ENCODE measurements at places on chromosomes 3 and 15.

DNA sequence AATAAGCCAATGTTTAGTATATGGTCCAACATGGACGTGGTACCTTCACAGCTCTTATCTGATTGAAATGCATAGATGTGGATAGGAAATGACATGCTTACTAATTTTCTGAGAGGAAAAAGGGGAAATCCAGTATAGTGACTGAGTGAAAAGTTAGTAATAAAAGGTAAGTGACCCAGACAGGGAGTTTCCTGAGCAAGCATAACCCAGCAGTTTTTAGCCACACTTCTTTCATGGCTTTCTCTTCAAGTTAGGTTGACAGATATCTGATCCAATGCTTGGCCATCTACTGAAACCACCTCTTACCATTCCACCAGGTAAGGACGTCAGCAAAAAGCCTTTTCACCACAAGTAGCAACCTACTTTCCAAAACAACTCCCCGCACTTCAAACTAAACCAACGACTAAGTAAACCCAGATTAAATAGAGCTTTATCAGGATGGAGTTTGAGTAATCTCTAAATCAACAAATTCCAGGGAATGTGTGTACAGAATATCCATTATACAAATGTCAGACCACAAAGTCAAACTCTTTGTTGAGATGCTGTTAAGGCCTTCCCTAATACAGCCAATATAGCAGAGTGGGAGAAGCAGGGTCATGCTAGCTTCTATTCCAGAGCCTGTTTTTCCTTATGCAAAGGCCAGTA lies 329.7 kb downstream of the RORA start:
- peak; percentile 60 for DNase-seq

DNA sequence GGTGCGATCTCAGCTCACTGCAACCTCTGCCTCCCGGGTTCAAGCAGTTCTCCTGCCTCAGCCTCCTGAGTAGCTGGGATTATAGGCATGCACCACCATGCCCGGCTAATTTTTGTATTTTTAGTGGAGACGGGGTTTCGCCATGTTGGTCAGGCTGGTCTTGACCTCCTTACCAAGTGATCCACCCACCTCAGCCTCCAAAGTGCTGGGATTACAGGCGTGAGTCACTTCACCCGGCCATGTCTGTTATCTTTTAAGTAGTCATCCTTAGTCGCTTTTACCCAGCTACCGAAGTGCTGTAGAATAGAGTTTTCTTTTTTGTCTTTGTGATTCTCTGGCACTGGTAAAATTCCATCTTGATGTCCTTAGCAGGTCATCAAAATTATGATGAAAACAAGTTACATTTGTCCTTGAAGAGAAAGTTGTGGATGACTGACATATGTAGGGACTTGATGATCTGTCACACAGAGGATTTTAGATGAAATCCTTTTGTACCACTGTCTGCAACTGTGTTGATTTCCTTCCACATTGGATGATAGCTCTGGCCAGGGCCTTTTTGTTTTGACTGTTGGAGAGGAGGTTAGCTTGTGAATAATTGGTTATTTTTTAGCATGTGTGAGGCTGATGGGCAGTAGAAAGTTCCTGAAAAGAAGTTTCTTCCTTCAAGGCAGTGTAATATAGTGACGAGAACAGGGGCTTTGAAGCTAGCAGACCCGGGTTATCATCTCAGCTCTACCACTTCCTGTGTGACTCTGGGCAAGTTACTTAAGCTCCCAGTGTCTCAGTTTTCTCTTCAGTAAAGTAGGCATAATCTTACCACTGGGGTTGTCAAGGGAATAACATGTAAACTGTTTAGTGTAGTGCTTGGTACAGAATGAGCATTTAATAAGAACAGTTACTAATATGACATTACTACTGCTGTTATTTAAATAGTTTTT lies 18.8 kb downstream of the ATG7 start:
- DNase-seq = peak; percentile 81

DNA sequence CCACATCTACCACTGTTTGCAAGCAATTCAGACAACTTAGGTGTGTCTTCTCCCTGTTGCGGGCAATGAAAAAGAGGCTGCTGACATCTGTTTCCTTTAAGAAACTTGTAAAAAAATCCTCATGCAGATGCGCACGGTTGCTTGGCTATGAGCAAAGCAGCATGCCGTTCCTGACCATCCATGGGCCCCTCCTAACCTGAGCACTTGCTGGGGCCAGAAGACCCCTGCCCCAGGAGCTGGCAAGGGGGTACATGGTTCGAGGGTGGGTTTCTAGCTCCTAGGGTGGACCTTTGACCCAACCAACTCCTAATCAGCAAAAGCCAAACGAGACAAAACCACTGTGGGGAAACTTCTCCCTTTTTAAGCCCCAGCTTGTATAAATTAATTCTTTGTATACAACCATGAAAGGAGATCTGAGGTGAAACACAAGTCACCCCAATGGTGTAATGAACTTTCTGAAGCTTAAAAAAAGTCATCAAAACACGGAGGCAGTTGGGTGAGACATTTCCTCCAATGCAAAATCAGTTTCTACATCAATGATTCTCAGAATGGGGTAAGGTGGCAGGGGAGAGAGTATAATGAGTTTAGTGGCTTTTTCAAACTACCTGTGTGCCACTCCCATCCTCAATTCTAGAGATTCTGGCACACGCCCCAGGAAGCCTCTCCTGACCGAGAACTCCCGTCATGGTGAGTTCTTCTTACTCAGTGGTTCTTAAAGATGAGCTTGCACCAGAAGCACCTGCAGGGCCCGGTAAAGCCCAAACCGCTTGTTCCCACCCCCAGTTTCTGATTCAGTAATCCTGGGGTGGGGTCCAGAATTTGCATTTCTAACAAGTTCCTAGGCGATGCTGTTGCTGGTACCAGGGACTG lies 44.1 kb downstream of the CPN2 start:
- DNase-seq = peak; percentile 28

DNA sequence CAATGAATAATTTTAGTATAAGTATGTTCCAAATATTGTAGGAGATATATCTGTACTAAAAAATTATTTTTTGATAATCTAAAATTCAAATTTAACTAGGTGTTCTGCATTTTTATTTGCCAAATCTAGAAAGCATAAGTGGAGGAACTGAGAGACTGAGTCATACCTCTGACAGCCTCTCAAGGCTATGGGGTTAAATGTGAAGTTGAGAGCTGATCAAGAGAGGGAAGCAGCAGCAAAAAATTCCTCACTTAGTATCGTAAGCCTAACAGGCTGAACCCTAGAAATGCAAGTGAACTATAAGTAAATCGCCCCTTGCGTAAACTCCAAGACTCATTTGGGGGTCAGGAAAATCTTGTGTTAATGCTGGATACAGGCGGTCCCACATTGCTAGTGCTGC lies 12.8 kb upstream of the TOPAZ1 start:
- DNase-seq = no peak

DNA sequence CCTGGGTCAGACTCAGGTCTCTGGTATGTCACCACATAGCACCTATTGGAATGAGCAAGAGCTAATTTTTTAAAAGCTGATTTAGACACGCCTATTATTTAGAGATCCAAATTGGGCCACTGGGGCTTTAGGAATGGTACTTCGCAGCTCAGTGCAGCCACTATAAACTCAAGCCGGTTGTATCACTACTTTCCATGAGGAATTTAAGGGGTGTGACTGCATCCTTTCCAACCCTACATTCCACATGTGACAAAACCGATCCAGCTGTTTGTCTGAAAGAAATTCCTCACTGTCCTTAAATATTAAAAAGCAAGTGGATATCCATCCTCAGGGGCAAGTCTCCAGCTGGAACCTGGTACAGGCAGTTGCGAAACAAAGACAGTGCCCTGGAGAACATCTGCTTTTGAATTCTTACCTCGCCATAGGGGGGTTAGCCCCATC lies 12.8 kb downstream of the VGLL3 start:
- no peak for DNase-seq
